ENCODE measurements at places on chromosomes 1 and 21.

- DNase-seq, result no peak
These were observed 631.0 kb downstream of the MRPL39 start for GRCh38 chr21:24976238-24976637.

- no peak for DNase-seq
These were observed 16.1 kb downstream of the EIF2B3 start for GRCh38 chr1:44970317-44970716.

GRCh38 chr1:156412653-156413321, 43.8 kb downstream of the RHBG start:
- DNase-seq, result no peak

- no peak for DNase-seq
These were observed 171.9 kb downstream of the KCTD3 start for GRCh38 chr1:215739025-215739424.

GRCh38 chr1:41613689-41614574, 129.4 kb upstream of the EDN2 start:
- DNase-seq, result no peak

GRCh38 chr1:61597601-61598000, 127.3 kb downstream of the TM2D1 start:
- no peak for DNase-seq

DNA sequence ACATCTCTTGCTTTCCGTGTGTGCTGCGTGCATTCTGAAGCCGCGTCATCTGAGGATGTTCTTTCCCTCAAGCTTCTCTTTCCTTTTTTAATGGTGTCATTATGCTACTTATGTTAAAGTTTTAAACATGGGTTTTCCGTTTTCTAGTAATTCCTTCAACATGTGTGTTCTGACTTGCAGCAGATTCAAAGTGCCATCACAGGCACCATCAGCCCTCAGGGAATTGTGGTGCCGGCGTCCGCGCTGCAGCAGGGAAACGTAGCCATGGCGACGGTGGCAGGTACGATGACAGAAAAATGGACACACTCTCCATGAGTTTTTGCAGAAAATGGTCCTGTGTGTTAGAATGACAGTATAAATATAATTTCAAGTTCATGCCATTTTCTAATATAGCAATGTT, 42.4 kb downstream of the PKNOX1 start:
- DNase-seq, result no peak

GRCh38 chr1:17185485-17185860, 19.5 kb upstream of the PADI1 start:
- DNase-seq, result no peak

DNA sequence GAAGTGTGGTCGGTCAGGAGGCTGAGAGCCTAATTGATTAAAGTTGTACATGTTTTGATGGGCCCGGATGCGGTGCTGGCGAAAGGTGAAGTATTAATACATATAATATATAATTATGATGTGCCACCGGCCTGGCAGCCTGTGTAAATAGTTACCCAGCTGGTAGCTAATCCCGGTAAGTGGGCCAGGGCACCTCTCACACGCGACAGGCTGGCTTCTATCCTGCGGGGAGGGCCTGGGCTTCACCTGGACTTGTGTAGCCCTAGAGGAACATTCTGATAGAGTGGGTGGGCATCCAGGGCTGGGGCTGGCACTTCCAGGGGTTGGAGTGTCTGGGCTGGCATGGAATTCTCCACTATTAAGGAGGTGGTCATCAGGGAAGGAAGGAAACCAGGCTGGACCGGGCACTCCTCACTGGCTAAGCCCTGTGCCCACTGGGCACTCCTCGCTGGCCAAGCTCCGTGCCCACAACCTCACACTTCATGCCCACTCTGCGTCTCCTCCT, 48.3 kb downstream of the IGSF21 start:
- DNase-seq, result no peak

GRCh38 chr1:206696812-206697585, 12.3 kb downstream of the MAPKAPK2 start:
- no peak for DNase-seq

GRCh38 chr1:100502052-100502792, 35.7 kb upstream of the GPR88 start:
- no peak for DNase-seq

DNA sequence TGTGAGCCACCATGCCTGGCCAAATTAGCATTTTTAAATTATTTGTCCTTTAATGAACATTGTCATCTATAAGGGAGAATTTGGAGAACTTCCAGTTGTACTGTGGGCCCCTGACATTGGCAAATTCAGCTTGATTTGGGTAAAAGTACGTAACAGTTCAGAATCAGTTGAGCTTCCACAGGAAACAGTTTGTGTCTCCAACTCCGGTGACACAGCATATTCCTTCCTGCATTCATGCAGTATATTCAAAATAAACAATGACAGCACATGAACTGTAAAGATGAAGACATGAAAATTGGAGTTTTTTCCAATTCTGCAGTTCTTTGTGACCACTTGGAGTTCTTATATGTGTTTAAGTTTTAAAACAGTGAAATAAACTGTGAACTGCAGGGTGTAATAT, 28.2 kb downstream of the RNF220 start:
- no peak for DNase-seq

DNA sequence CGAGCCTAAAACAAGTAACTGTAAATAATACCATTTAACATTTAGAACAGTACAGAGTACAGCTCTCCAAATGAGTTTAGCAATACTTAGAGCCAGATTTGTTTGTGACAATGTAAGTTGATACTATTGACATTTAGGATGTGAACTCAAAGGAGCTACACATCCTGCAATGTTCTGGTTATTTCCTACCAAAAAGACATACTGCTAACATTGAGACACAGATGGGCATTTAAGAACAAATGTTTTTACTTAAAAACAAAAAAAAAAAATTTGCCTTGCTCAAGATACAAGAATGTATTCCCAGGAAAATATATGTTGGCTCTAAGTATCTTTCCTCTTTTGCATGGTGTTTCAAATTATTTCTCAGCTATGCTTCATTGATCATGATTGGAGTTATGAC, 1464.8 kb upstream of the PRMT6 start:
- no peak for DNase-seq

DNA sequence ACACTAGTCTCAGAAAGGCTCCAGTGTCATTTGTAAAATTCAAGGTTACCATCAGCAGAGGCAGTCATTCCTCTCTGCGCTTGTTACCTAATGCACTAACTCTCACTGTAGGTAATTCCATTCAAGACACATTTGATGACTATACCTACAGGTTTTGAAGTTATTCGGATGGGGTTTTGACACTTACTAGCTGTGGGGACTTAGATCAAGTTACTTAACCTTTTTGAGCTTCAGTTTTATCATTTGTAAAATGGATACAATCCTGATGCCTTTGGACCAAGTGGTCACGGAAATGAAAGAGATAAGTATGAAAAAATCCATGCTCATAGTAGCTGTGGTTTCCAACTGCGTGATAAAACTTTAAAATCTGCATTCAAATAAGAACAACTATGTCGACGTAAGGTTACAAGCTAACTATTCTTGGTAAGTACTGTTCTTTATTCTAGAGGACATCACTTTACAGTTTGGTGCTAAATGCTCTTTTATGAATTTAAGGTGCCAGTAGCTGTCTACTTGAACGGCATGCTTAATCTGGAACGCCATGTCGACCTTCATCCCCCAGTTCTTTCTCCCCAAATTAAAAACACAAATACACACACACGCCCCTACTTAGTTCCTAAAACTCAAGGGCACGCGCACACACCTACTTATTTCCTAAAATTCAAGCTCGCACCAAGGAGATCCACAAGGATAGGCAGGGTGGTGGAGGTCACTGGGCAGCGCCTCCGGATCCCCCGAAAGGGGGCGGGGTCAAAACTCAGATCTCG, 550 bp upstream of the NFYC start:
- no peak for DNase-seq

GRCh38 chr1:109543283-109543987, 3.8 kb downstream of the GPR61 start:
- DNase-seq, result no peak

DNA sequence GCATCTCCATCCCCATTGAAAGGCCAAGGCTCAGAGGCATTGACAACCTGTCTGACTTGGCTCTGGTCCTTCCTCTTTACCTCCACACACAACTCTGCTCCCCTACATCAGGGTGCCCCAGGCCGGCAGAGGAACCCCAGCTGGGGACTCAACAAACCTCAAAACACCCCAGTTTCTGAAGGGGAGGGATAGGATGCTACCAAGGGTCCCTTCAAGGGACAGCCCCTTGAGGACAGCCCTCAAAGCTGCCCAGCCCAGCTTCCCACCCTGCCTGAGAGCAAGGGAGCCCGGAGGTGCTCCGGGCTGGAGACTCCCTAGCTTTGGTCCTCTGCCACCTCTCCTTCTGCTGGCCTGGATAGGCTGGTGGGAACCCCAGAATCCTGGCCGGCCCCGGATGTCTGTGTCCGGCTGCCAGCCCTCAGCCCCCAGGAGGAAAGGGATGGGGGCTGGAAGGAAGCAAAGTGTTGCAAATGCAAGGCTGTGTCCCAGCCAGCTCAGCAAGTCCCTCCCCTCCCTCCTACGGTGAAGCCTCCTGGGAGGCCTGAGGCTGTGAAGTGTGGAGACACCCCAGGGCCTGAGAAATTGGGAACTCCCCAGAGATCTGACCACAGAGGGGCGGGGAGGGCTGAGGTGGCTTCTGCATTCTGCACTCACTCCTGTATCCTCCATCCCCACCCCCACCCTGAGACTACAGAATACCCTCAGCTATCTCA, 1.1 kb upstream of the MARCKSL1 start:
- no peak for DNase-seq

GRCh38 chr1:101301446-101302057, 64.7 kb downstream of the S1PR1 start:
- no peak for DNase-seq

DNA sequence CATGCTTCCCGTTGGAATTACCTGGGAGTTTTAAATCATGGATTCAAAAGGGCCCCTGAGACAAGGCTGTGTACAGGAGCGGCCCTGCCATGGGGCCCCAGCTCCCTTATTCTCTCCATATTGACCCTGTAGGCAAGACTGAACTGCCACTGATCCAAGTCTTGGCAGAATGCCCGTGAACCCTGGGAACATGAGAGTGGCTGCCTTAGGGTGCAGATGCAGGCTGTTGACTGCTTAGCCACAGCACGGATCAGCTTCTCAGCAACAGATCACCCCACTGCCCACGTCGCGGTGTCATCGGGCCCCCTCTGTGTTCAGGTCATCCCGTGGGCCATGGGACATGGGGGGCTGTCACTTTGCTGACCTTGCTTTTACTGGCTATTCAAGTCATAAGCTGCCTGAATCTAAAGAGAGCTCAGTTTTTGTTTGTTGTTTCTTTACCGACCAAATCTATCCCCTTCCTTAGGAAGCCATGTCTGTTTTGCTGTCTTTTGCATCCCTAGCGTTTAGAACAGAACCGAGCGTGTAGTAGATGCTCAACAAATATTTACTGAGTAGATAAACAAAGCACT, 83.4 kb downstream of the MATN1 start:
- no peak for DNase-seq

GRCh38 chr1:245118806-245119205, 36.0 kb upstream of the KIF26B start:
- no peak for DNase-seq

- no peak for DNase-seq
These were observed 113.9 kb downstream of the CAPN8 start for GRCh38 chr1:223551610-223552009.

DNA sequence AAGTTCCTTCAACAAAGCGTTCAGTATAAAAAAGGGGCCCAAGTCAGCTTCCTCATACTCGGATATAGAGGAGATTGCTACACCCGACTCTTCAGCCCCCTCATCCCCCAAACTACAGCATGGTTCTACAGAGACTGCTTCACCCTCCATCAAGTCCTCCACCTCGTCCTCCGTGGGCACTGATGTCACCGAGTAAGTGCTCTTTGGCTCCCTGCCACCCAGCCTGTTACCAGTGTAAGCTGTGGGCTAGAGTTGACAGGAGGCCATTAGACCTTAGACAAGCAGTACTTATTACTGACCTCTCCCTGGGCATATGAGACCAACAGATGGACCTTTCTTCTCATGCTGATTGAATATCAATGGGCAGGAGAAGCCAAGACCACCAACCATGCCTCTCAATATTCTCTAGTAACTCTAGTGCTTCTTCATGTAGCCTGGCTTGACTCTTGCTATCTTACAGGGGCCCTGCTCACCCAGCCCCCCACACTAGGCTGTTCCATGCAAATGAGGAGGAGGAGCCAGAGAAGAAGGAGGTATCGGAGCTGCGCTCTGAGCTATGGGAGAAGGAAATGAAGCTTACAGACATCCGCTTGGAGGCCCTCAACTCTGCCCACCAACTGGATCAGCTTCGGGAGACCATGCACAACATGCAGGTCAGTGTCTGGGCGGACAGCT, 20.9 kb upstream of the IPO9 start:
- no peak for DNase-seq

GRCh38 chr1:201946224-201946908, at the start of gene LMOD1:
Gene LMOD1 (minus strand): TSS chr1:201946548. CDS start chr1:201946340, 208 bp downstream.
- no peak for DNase-seq

DNA sequence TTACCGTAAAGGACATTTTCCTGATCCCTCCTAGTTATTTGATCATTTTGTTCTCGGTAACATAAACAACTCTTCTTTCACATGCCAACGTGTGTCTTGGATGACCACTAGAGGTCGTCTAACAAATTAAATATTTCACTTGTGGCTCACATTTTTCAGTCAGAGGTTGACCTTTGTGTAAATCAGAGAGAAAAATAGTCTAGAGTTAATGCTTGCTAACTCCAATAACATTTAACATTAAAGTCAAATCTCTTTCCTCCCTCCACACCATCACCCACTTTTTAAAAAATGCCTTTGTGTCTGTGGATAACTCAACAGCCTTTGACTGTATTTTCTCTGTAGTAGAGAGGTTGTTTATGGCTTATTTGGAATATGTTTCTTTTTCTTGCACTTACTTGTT, 220.5 kb upstream of the B3GALT2 start:
- DNase-seq, result no peak

GRCh38 chr1:91817211-91817905, 68.6 kb downstream of the TGFBR3 start:
- no peak for DNase-seq

DNA sequence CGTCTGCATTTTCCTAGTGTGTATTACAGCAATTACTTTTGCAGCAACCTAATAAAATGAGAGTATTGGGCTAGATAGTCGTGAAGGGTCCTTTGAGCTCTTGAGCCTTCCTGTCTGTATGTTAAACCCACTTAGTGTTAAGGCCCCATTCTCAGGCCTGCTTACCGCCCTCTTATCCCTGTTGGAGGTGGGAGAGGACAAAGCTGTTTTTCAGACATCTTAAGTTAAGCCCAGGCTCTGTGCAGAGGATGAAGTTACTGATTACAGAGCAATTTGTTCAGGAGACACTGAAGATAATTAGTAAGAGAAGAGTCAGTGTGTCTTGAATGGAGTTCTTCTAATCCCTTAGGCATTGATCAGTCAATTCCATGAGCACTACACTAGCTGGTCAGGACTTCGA, 114.6 kb downstream of the UCK2 start:
- DNase-seq, result no peak

DNA sequence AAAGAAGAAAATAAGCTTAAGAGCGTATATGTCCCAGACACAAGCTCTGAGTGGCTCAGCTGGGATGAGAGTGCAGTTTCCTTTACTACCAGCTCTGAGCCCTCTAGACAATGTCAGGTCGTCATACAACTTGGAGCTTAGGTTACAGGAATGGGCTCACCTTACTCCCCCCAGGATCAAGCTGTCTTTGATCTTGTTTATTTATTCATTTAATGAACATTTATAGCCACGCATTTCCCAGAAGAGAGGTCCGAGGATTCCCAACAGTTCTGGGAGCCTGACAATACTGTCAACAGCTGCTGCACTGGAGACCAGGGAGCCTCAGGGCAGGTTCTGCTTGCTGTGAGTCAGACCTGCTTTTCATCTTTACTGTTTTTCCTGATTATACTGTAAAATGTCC, 378.9 kb downstream of the PLPP3 start:
- DNase-seq, result no peak

Measured in activated CD4-positive, alpha-beta T cell treated with anti-CD3 and anti-CD28 coated beads for 1 hour (primary cell).